ENCODE measurements at places on chromosomes 4 and X.

GRCh38 chrX:69305333-69306062 is 140.2 kb upstream of the PJA1 start:
- DNase-seq: no peak

GRCh38 chrX:39820938-39821708 is 276.6 kb downstream of the BCOR start:
- no peak for DNase-seq

DNA sequence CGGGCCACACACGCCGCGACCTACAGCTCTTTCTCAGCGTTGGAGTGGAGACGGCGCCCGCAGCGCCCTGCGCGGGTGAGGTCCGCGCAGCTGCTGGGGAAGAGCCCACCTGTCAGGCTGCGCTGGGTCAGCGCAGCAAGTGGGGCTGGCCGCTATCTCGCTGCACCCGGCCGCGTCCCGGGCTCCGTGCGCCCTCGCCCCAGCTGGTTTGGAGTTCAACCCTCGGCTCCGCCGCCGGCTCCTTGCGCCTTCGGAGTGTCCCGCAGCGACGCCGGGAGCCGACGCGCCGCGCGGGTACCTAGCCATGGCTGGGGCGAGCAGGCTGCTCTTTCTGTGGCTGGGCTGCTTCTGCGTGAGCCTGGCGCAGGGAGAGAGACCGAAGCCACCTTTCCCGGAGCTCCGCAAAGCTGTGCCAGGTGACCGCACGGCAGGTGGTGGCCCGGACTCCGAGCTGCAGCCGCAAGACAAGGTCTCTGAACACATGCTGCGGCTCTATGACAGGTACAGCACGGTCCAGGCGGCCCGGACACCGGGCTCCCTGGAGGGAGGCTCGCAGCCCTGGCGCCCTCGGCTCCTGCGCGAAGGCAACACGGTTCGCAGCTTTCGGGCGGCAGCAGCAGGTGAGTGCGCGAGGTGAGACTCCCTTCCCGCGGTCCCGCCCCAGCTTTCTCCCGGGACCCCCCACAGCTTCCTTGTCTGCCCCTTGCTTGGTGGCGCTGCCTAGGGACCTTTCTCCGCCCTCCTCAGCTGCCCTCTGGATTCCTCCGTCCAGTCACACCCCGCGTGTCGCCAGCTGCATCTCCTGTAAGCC is 678 bp downstream of the BMP3 start:
- no peak for DNase-seq

- no peak for DNase-seq
Measured at GRCh38 chrX:17030092-17030491, 83.6 kb downstream of the REPS2 start.

- no peak for DNase-seq
Measured at GRCh38 chr4:10605031-10605430, 79.5 kb downstream of the CLNK start.

GRCh38 chr4:48490680-48491513 is 845 bp downstream of the ZAR1 start:
- no peak for DNase-seq

GRCh38 chr4:6287017-6287788 is 17.6 kb downstream of the WFS1 start:
- no peak for DNase-seq

DNA sequence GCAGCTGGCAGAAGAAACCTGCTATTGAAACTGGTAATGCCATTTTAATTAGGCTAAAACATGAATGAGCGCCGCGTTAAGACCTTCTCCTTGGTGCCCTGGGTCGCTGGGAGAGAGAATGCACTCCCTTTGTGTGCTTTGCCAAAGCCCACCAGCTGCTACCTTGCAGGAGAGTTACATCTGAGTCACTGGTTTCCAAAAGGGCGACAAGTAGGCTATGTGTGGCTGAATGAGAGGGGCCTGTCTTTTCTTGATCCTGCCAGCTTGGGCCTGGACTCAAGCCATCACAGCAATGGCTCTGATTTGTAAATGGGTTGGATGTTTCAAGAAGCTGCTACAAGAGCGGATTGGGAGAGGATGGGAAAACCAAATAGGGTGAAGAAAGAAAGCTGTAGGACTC is 81.5 kb downstream of the NHS start:
- no peak for DNase-seq

- DNase-seq: no peak
Measured at GRCh38 chrX:145936769-145937168, 119.1 kb downstream of the SLITRK2 start.

GRCh38 chrX:82087699-82088098 is 885.8 kb downstream of the SH3BGRL start:
- no peak for DNase-seq

DNA sequence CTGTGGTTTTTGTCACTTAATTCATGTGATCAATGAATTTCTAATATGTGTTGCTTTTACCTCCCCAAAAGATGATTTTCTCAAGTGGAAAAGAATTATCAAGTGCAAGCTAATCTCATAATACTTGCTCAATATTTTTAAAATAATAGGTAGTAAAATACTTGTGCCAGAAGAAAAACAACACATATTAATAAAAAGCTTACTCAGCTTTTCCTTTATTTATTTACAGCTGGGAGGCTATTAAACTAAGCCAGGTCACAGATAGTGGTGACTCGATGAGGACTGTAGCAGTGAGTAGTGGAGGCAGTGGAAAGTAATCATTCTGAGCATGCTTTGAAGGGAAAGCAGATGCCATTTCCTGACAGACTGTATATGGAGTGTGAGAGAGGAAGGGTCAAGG is 96.1 kb downstream of the PRDM5 start:
- DNase-seq: no peak

GRCh38 chr4:30840571-30840970 is 120.4 kb downstream of the PCDH7 start:
- DNase-seq: no peak

- no peak for DNase-seq
Measured at GRCh38 chr4:94690851-94691254, 66.9 kb upstream of the BMPR1B start.

DNA sequence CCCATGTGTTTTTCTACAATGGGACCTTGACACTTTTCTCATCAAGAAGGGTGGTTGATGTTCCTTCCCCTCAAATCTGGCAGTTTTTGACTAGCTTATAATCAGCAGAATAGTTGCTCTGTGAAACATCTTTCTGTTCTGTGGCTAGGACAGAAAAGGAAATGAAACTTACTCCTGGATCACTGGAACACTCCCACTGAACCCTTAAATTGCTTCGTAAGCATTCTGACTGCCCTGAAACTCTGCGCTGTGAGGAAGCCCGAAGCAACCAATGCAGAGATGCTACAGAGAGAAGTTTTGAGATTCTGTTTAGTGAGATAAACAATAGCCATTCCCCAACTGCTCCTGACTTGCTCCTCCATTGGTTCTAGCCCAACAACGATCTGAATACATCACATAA is 602.2 kb downstream of the CENPC start:
- DNase-seq: no peak

DNA sequence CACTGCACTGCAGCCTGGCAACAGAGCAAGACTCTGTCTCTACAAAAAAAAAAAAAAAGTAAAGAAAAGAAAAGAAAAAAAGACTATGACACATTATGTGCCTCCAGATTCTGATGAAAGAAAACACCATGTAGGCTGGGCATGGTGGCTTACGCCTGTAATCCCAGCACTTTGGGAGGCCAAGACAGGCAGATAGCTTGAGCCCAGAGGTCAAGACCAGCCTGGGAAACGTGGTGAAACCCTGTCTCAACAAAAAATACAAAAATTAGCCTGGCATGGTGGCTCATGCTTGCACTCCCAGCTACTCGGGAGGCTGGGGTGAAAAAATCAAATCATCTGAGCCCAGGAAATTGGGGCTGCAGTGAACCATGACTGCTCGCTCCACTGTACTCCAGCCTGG is 19.4 kb downstream of the THOC2 start:
- DNase-seq: no peak

GRCh38 chrX:74420196-74421035 is 877 bp upstream of the SLC16A2 start:
- no peak for DNase-seq

DNA sequence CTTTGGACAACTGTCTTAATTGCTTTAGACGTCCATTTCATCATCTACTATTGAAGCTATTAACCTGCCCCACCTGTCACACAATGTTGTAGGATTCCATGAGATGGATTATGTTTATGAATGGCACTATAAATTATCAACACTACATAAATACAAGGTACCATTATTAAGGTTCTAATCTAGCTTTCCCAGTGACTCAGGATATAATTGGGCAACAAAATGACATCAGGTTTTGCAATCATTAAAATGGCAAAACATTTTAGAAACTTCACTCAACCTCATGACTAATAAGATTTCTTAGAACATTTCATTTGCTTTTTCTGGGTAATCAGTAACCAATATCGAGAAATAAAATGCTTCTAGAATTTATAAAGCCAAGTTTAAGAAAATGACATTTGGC is 9.2 kb downstream of the HOPX start:
- DNase-seq: no peak

- no peak for DNase-seq
Measured at GRCh38 chrX:10072786-10073568, 83.8 kb upstream of the CLCN4 start.

DNA sequence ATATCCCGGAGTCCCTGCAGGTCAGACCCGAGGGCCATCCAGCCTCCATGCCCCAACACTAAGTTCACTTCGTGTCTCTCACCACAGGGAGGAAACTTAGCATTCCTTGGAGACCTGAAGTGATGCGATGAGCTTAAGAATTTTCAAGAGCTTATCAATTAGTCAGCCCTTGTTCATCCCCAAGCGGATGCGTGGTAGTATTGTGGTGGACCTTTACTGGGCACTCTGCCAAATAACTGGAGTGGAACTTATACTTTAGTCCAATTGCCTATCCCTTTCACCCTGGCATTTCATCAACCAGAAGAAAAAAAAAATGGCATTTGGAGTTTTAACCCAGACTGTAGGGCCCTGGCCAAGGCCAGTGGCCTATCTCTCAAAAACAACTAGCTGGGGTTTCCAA is 137.1 kb downstream of the RELL1 start:
- DNase-seq: peak; percentile 85

GRCh38 chr4:105923497-105924238 is 28.4 kb downstream of the NPNT start:
- DNase-seq: no peak

GRCh38 chr4:87465739-87466366 is 43.5 kb downstream of the NUDT9 start:
- DNase-seq: peak; percentile 17

- no peak for DNase-seq
Measured at GRCh38 chrX:115324194-115324593, 34.7 kb downstream of the LUZP4 start.

DNA sequence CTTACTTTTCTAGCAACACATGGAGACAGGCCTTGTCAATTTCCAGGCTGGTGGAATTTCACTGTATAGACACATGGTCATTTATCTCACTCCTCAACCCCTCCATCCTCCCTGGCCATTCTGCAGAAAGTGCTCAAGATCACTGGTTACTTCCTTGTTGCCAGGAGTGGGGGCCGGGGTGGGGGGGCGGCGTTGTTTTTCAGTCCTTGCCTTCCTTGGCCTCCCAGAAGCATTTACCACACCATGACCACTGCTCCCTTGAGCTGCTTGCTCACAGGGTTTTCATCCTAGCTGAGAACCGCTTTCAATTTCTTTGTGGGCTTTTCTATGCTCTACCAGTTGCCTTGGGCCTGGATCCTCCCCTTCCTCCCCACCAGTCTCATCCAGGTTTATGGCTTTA is 14.1 kb upstream of the BCOR start:
- DNase-seq: no peak

- no peak for DNase-seq
Measured at GRCh38 chr4:23881674-23882337, 8.0 kb downstream of the PPARGC1A start.

- no peak for DNase-seq
Measured at GRCh38 chr4:1822568-1823544, 29.8 kb downstream of the FGFR3 start.

DNA sequence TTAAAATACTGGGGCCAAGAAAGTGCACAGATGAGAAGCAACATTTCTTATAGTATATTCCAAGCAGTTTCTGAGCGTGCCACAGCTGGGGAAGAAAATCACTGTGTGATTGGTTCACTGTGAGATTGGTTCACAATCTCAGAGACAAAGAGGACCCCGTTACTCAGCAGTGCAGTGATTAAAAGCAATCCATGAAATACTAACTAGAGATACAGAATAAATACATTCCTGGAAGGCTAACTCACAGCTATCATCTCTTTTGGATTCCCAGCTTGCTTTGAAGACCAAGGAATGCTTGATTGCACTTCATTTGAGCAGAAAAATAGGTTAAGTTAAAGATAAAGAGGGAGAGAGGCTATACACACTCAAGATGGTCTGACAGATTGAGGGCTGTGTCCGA is 132.1 kb upstream of the RAPGEF2 start:
- DNase-seq: no peak

GRCh38 chr4:56308384-56308783 is 78.9 kb downstream of the AASDH start:
- no peak for DNase-seq

- no peak for DNase-seq
Measured at GRCh38 chr4:141459020-141459419, 177.4 kb upstream of the IL15 start.

- no peak for DNase-seq
Measured at GRCh38 chr4:25551605-25552004, 104.0 kb upstream of the SLC34A2 start.

DNA sequence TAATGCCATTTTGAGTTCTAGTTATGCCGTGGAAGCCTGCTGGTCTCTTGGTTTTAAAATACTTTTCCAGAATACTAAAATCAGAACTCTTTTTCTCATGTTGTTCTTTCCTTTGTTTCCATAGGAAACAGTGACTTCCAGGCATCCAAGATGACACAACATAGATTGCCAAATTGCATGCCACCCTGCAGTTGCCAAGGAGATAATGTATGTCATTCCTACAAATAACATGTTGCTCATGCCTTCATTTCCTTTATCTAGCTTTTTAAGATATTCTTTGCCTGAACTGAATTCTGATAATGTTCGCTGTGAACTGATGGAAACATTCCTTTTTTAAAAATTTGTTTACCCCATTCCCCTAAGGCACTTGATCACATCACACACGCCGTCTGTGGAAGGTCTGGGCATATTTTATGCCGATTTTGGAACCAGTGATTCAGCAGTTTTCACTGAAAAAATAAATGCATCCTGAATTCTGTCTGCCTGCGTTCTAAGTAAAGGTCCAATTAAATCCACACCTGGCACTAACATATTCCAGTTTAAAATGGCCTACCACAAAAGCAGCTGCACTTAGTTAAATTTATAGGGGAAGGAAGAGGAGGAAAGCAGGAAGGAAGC is 38.0 kb upstream of the COX7B2 start:
- no peak for DNase-seq

- DNase-seq: no peak
Measured at GRCh38 chrX:136397001-136397400, 90.7 kb upstream of the BRS3 start.

DNA sequence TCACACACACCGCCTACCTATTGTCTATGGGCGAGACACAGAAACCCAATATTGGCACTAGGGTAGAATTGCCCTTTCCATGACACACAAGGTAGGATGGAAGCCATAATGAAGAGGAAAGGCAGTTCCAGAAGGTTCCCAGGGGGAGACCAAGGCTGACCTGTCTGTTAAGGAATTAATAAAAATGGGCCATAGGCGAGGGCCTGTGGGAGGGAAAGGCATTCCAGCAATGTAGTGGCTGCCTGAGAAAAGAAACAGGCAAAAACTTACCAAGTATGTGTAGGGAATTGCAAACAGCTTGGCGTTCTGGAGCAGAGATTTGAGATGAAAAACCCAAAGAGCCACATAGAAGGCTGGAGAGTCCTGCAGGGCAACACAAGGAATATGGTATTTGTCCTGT is 19.1 kb downstream of the MAGED2 start:
- no peak for DNase-seq

- peak; percentile 87 for DNase-seq
Measured at GRCh38 chrX:7083468-7084396, 63.8 kb upstream of the STS start.

- DNase-seq: peak; percentile 10
Measured at GRCh38 chrX:119516157-119516702, 48.0 kb downstream of the SLC25A5 start.

Measured in non-pigmented ciliary epithelial cell (primary cell).